Stimulated activated CD8-positive, alpha-beta memory T cell treated with anti-CD3 and anti-CD28 coated beads, Interleukin-2, amount 100 ng/mL, for 1 hour (primary cell): ENCODE measurements at places on chromosomes 4 and X.
A peak's percentile ranks its signal among the peaks of the same experiment; 100 is the strongest.

GRCh38 chr4:109691411-109691920 is 11.8 kb downstream of the CASP6 start:
- DNase-seq: no peak

- DNase-seq: peak; percentile 54
These were observed at the start of gene LSM6 for GRCh38 chr4:146175541-146176453. LSM6 (plus strand) TSS chr4:146175718; CDS start chr4:146182922, 7,204 bp downstream.

- DNase-seq: no peak
These were observed 1.2 kb downstream of the TLL1 start for GRCh38 chr4:165874072-165874790.

DNA sequence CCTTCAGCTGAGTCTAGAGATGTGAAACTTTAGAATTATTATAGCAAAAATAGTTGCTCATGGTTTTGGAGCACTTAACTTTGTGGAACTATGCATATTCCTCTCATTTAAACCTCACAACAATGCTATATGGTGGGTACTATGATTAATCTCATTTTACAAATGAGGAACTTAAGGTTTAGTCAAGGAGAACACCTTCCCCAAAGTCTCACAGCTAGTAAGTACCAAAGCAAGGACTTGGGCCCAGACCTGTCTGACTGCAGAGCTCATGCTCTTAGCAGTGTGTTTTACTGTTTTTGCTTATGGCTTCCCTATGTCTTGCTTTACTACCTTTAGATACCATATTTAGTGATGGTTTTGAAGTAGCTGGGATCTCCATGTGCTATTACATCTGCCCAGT is 5.1 kb downstream of the UBE2A start:
- DNase-seq: no peak

DNA sequence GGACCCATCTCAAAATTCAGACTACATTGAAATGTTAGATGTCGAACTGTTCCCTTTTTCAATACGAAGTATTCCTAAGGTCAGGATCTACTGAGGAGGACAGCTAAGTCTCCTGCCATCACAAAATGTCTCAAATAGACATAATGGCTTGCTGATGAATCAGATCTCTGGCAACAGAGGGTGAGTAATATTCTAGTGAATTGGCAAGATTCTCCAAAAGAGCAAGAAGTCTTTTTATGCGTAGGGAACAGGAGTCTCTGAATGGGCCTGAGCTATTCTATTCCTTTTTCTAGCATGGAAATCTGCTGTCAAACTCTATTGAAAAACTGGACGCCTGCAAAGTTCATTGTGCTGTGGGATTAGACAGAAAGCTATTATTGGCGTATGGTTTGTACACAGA is 145.4 kb downstream of the FNIP2 start:
- DNase-seq: no peak

GRCh38 chr4:62797221-62797620 is 1597.1 kb downstream of the ADGRL3 start:
- no peak for DNase-seq

DNA sequence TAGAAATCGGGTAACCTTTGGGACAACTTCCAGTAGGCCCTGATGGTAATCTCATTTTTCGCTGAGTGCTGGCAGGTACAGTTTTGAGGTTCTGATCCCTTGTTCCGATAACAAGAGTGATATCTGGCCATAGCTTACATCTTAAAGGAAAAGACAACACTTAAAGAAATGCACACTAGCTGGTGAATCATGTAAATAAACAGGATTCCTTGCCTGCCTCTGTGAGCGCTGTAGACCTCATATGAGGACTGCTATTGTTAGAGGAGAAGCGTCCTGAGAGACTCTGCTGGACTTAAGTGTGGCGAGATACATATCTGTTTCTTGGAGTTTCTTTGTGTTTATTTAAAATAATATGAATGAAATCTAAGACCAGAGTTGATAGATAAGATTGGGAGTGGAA is 149.3 kb upstream of the SLC4A4 start:
- DNase-seq: no peak

GRCh38 chr4:31124008-31124585 is 403.9 kb downstream of the PCDH7 start:
- DNase-seq: no peak

DNA sequence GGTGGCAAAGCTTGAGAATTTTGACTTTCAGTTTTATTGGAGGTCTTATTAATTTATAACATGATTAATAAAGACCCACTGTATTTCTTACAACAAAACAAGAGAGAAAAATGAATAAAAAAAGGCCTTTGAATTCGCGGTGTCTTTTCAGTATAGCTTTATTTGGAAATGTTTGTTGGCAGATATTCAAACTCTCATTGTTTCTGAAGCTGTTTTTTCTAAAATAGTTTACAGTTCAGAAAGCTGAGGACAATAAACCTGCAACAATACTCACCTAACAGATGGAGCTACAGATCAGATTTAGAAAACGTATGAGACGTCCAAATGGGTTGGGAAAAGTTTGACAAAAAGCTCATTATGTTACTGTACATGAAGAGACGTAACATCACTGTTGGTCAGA is 2.4 kb upstream of the SPARCL1 start:
- DNase-seq: no peak

DNA sequence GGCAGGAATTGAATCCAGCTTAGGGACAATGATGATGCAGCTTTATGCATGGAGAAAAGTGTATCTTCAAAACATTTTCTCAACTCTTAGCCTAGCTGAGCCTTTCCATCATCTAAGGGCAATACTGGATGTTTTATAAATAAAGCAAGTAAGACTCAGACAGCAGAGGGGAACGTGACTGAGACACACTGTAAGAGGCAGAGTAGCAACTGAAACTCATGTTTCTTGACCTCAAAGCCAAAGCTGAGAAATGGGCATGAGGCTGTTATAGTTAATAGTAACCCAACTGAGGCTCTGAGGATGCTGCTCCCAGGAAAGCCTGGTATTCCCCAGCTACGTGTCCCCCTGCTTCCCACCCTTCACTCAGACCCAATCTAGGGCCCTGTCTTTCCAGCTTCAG is 44.6 kb downstream of the ARHGEF9 start:
- DNase-seq: no peak

DNA sequence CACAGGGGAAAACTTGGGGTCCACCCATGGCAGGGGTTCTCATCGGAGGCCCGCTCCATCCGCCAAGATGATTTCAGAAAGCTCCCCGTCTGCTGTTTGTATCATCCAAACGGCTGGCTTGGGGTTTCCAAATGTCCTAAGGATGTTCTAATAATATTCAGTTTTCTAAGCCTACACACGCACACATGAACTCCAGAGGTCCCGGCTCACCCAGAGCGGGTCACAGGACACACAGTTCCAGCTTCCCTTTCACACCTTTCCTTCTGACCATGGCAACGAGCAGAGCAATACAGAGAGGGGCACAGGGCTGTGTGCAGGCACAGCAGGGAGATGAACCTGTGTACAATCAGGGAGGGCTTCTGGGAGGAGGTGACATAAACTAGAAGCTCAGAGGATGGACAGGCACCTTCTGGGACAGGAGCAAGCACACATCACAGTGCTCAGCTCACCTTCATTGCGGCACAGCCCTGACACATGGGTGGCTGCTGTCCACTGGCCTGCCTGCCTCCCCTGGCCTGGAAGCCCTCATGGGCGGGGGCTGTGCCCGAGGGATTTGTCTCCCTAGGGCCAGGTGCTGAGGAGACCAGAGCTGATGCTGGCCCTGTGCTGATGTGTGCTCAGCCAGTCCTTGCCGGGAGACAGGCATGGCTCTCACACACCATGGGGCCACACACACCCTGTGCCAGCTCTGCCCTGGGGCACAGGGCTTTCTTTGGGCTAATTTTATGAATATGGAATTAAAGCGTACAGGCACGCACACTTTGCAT is 44.8 kb downstream of the ABLIM2 start:
- DNase-seq: no peak

DNA sequence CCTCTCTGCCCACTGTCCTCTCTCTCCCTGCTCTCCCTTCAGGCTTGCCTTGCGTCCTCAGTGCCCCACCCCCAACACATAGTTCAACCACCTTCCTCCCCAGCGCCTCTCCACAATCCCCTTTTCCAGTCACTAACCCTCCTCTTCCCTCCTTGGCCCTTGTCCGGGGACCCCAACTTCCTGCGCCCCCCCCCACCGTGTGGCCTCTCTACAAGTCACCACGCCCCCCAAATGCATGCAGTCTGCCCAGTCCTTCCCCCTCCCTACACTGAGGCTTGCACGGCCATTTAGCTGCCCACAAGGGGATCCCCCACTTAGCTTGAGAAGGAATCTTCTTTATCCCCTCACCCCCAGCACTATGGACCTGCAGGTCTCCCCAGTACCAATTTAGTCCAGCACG is 569 bp downstream of the CXCR3 start:
- no peak for DNase-seq
